Uterus (tissue), 4 donors: ENCODE measurements at places on chromosomes 7 and 10.
A peak's percentile ranks its signal among the peaks of the same experiment; 100 is the strongest.

GRCh38 chr10:17026686-17027485, 102.7 kb downstream of the CUBN start:
- no peak for DNase-seq

- no peak for DNase-seq
Measured at GRCh38 chr7:36440880-36441279, 51.2 kb downstream of the ANLN start.

- no peak for DNase-seq
Measured at GRCh38 chr10:27500886-27501285, 3.2 kb upstream of the RAB18 start.

GRCh38 chr10:112666094-112666493, 219.1 kb downstream of the VTI1A start:
- no peak for DNase-seq

DNA sequence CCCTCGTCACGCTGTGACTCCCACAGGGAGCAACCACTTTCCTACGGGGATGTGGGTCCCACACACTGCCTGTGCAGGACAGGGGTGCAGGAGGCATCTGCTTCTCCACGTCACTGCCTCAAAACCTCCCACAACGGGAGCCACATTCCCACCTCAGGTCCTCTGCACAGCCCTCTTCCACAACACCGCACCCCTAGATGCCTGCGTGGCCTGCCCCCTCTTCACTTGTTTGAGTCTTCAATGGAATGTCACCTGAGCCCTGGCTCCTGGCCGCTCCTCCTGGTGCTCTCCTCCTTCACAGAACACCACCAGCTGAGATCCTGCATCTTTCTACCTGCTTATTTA, 73.6 kb downstream of the MAD1L1 start:
- no peak for DNase-seq

GRCh38 chr10:95459446-95460045, 101.6 kb downstream of the SORBS1 start:
- DNase-seq, result peak; percentile 63

- no peak for DNase-seq
Measured at GRCh38 chr7:574661-575395, 55.2 kb upstream of the PDGFA start.

DNA sequence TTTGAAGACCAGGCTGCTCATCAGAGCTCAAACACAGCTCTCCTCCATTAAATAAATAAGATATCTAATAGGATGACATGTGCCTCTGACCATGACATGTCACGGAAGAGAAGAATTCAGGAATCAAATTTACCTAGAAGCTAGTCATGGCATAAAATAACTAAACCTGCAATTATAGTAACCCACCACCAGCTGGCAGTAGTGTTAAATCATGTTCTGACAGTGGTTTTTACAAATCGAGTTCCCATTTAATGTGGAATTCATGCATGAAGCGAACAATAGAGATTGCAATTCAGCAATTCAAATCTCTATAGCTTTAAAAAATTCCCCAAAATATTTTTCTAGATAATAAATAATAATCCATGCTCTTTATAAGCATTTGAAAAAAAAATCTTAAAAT, 74.6 kb upstream of the IKZF1 start:
- DNase-seq, result no peak

DNA sequence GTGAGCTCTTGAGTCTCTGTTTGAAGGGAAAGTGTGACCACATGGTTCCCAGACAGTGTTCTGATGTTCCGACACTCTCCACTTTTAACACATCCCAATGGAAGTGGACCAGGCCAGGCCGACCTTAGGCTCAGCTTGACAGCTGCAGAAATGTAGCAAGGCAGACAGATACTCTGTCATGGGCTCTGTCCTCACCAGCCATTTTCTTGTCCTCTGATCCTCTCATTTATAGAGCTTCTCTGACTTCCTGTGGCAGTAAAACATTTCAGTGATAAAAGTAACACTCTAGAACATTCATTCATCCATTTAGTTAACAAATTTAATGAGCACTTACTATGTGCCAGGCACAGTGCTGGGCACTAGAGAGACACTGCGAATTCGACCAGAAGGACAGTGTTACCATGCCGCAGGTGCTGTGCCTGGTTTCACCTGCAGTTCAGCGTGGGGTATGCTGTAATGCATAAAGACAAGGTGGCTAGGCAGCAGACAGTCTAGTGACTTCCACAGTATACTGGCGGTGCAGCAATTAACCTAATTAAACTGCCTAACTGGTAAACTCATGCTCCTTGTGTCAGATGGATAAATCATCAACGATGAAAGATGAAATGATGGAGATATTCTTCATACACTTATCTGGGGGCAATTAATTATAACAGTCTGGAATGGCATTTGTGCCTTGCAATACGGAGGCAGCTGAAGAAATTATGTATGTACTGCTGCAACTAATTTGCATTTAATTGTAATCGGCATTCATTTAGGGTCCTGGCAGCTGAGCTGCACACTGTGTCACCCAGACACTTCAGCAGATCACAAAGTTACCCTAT, 188.1 kb downstream of the NRP1 start:
- no peak for DNase-seq

GRCh38 chr10:8225187-8225586, 170.7 kb downstream of the GATA3 start:
- DNase-seq, result no peak

- no peak for DNase-seq
Measured at GRCh38 chr7:140695381-140695780, 1.1 kb upstream of the NDUFB2 start.

DNA sequence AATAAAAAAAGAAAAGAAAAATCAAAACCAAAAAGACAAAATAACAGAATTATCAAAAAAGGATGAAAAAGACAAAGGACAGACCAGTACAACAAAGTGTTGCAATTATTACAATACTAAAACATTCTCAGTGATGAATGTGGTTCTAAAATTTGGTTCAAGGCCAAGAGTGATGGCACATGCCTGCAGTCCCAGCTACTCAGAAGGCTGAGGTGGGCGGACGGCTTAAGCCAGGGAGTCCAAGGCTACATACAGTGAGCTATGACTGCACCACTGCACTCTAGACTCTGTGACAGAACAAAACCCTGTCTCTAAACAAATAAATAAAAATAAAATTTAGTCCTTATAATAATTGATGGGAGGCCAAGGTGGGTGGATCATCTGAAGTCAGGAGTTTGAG, 14.5 kb downstream of the BAZ1B start:
- no peak for DNase-seq

- DNase-seq, result no peak
Measured at GRCh38 chr10:79324032-79324695, 23.1 kb upstream of the PPIF start.

GRCh38 chr10:32411797-32412498, 34.0 kb upstream of the CCDC7 start:
- DNase-seq, result no peak

- DNase-seq, result no peak
Measured at GRCh38 chr7:41188163-41189130, 514.4 kb downstream of the INHBA start.

GRCh38 chr7:30678805-30679204, 3.5 kb downstream of the CRHR2 start:
- no peak for DNase-seq

DNA sequence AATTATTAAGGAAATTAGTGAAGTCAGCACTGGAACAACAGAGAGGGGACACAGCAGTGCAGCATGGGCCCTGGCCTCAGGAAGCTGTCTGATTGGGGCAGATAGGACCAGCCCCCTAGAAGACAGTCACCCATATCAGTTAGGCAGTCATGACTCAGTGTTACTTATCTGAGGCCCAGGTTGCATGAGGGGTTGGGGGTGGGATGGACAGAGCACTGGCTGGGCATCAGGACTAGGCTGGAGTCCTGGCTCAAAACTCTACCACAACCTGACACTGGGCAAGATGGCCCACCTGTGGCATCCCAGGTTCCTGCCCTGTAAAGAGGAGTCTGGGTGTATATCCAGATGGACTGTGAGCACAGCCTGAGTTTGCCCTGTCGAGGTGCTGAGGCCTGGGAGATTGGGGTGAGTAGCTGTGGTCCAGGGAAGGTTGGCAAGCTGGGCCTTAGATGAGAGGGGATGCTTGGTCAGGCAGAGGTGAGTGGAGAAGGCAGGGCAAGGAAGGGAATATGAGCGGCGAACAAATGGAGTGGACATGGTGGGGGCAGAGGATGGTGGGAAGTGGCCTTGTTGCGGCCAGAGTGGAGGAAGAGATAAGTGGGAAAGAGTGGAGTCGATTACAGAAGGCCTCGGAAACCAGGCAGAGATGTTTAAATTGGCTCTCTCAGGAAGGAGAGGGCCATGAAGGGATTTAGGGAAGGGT, 37.5 kb downstream of the HK1 start:
- no peak for DNase-seq

- DNase-seq, result no peak
Measured at GRCh38 chr10:30219971-30220751, 128.9 kb downstream of the MTPAP start.

DNA sequence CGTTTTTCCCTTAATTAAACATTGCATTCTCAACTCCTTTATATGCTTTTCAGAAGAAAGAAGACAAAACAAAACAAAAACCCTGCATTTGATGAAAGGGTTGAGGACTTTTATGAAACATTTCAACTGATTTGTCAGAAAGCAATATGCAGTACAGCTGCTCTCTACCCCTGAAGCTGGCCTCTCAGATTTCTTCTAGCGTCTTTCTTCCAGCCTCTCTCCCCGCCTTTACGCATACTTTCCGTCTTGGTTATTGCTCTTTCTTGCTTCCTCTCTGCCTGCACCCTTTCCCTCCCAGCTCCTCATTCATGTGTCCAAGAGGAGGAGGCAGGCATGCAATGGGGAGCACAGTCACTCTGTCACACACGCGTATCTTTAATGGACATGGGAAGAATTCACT, 91.0 kb upstream of the COL1A2 start:
- DNase-seq, result peak; percentile 61
